KBM-7 (cell line): ENCODE measurements at places on chromosomes 11 and 22.
A peak's percentile ranks its signal among the peaks of the same experiment; 100 is the strongest.

DNA sequence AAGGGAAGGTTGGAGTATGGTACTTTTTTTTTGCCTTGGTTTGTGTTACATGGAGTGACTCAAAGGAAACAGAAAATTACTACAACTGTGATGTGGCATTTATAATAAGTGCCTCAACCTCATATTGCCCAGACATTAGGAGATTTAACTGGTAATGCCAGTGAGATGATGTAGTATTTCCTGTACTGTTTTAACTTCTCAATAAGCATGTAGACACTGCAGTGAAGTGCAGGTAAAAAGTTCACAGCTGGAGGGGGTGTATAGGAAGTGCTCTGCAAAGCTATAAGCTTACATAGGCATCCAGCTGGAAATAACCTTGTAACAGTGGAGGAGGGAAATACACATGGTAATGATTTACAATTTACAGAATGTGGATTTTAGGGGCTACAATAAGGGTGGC lies 138.2 kb upstream of the MTMR2 start:
- peak; percentile 9 for DNase-seq

DNA sequence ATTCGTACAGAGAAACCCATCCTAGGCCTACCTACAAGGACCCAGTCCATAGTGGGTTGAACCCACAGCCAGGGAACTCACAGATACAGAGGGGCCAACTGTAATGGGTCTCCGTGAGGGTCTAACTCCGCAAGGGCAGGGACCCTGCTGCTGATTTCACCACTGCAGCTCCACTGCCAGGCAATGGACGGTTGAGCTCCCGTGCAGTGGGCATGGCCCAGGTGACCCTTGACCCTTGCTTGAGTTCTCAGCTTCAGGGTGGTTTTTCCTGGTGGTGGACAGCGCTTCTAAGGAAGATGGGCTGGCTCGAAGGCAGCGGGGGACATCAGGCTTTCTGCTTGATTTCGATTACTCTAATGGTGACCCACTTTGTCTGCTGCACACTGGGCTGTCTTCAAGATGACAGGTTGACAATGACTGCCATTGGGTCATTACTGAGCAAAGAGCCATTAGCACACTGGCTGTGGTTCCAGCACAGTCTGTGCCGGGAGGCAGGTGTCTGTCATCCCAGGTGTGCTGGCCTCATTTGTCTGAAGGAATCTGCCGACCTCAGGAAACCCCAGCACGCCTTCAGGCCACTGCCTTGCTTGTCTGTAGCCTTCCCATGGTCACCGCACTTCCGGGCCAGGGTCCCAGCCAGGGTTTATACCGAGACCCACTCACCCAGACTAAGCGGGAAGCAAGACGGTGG lies 3.7 kb upstream of the GAL start:
- no peak for DNase-seq

DNA sequence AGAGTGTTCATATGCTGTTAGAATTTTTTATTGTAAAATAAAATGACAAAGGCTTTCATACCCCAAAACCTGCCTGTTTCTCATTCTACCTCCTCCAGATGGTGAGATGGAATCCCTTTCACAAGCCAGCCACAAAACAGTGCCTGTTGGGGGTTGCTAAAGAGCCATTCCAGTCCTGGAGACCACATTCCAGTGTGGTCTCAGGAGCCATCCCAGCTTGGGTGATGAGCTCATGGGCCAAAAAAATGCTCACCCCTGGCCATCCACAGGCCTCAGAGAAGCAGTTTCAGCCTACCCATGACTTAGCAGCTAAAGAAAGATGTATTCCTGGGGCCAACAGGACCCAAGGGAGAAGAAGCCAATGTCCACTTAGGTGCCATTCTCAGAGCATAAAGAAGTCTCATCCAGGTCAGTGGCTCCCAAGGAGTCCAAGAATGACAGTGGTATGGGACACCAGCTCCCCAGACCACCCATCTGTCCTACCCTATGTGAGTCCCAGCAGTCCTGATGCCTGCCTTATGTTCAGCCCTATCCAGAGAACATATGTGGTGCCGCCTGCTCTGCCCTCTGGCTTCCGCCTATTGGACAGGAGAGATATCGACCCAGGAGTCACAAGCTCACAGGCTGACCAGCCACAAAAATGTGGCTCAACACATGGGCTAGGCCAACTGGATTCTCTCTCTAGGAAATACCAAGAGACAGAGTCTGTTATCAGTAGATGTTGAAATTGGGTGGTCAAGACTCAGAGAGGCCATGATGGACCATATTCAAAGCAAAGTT lies 26.4 kb downstream of the C11orf91 start:
- no peak for DNase-seq

GRCh38 chr22:24563246-24563645 lies 7.4 kb downstream of the SNRPD3 start:
- DNase-seq, result no peak

DNA sequence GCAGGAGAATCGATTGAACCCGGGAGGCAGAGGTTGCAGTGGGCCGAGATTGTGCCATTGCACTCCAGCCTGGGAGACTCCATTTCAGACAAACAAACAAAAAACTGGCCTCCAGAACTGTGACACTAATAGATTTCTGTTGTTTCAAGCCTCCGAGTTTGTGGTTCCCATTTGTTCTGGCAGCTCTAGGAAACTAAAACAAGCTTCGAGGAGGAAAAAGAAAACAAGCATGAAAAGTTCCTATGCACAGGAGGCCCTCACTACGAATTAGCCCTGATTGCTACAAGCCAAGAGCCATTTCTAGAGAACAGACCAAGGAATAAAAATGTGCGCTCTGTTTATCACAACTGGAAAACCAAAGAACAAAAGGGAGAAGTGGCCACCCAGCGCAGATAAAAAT lies 47.8 kb upstream of the SHANK2 start:
- no peak for DNase-seq

DNA sequence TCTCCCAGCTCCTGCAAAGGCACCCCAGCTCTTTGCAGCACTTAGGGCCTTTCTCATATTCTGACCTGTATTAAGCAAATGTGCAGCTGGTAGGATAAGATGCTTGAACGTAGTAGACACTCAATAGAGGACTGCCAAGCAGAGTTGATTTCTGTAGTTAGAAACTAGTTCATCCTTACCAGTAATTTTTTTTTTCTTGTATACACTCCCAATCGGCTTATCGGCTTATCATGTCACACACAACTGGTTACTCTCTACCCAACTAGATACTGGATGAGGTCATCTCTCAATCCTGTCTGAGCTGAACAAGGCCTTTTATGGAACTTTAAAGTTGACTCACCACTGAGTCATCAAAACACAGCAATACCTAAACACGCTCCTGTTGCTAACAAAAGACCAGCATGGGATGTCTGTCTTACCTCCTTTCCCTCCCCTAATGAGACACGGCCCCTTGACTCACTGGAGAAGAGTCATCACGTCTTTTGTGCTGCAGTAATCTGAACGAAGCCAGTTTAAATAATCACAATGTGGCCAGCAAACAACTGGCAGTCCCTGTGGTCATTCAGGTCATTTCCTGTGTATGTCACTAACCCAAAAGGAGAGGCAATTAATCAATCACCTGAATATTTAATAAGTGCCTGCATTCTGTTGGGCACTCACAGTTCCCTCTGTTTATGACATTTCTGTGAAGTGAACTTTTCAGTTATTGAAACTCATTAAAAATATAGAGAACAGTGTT lies 7.5 kb upstream of the WEE1 start:
- peak; percentile 75 for DNase-seq

DNA sequence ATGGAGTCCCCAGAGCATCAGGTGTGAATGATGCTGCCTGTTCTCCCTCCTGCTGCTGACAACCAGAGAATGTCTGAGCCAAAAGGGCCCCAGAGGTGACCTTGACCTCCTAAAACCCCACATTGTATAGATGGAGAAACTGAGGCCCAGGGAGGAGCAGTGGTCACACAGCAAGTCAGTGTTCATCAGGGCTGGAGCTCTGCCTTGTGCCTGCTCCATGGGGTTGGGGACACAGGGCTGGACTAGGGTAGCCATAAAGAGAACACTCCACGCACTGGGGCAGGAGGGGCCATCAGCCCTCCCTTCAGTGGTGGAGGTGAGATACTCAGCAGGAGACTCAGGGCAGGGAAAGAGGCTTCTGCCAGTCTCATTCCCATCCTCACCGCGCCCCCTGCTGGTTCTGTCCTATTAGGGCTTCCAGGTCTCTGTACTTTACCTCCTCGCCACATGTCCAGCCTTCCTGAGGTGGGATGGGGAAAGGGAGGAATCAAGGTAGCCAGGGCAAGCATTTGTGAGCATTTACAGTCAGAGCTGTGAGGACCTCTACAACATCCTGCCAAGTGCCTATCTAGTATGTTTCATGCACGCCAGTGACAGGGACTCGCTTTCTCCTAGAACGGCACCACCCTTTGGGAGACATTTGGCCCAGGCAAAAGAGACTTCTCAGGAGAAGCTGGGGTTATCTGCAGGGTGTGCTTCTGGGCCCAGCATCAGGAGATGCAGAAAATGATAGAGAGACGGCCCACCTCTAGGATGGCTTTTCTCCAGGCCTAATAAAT lies 43.2 kb downstream of the NEU3 start:
- DNase-seq, result peak; percentile 74
